Nucleus accumbens (tissue), 56 donors: ENCODE measurements at places on chromosomes 12 and 14.

GRCh38 chr12:108307006-108307405 is 32.1 kb downstream of the CMKLR1 start:
- DNase-seq: no peak

DNA sequence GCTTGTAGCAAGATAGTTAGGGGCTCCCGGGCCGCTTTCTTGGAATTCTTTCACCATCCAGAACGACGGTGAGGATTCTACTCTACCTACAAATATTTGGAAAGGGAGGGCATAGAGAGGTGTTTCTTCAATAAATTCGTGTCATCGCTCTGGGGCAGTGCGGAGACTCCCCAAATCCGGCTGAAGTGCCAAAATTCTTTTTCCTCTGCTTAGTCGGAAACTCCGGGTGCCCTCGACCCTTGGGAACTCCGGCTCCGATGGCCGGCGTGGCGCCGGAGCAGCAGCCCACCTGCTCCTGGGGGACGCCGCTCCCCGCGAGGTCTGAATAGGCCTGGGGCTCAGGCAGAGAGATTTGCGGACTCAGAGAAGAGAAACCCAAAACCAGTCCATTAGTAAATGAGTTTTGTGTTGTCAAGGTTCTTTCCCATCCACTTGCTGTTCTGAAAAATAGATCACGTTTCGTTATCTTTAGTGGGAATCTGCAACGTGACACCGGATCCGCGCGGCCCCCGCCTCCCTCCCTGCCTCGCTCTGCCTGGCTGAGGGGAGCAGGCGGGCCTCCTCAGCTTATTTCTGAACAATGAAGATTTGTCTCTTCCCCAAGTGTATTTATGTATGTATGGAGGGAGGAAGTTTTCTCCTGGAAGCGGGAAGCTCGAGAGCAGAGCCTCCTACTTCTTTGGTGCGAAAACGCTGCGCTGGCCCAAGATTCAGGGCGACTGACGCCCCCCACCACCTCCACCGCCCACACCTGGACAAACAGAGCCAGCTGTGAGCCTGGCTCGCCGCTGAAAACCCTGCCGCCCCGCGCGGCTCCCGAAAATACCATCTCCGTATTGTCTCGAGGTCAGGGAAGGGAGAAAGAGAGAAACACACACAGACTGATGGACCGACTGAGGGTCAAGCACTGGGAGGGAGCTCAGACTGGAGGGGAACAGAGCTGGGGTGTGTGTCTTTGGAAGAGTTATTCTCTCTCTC is 3.7 kb upstream of the SIX1 start:
- DNase-seq: no peak

DNA sequence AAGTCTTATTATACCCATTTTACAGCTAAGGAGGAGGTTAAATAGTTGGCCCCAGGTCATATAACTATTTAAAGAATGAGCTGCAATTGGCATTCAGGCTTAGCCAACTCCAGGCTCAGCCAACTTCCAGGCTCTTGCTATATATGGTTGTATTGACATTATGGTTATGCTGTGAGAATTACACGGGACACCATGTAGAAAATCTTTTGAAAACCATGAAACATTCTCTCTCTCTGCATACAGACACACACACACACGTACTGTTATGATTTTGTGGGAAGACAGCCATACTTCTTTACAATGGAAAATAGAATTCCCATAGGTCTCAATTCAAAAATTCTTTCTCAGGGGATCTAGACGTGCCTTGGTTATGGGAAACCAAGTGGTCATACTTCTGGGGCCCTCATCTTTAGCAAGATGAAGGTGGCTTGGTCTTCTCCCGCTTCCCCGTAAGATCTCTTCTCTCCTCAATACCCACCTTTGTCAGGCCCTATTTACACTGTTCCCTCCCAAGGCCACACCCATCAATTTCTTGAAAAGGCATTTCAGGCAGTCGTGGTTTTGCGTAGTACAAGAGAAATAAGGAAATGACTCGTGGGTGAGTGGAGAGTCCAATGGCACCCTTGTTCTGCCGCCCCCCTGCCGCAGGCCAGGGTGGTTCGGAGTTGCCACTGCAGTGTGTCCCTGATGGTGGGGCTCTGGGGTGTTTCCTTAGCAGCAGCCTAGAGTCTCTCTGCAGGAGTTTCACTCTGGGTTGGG is 10.0 kb upstream of the GPRC5A start:
- DNase-seq: no peak

- DNase-seq: no peak
These were observed 68.8 kb upstream of the PRIMA1 start for GRCh38 chr14:93857081-93857480.

DNA sequence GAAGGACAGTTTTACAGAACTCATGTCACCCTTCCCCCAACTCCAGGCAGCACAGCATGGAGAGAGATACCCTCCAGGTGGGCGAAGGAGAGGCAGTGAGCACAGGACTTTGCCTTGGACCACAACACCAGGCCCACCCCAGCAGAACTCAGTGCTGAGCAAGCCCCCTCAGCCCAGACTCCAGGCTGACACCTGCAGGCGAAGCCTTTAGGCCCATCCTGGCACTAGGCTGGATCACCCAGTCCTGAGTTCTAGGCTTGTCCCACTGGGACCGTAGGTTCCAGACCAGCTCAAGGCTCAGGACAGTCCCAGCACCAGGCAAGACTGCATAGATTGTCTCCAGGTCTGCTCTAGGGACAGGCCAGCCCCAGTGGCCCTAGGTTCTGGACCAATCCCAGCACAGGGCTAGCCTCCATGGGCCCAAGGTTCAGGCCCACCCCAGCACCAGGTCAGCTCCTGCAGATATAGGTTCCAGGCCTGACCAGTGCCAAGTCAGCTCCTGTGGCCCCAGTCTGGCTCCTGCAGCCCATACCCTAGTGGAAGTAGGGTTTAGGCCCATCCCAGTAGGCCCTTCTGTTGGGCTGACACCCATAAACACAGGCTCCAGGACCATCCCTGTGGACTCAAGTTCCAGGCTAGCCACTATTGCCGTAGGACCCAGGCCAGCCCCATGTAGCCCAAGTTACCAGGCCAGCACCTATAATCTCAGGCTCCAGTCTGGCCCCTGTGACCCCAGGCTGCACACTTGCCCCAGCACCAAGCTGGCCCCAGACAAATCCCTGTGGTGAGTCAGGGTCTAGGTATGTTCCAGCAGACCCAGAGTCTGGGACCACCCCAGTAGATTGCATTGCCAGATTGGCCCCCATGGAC is 9.4 kb downstream of the WASHC3 start:
- DNase-seq: no peak

DNA sequence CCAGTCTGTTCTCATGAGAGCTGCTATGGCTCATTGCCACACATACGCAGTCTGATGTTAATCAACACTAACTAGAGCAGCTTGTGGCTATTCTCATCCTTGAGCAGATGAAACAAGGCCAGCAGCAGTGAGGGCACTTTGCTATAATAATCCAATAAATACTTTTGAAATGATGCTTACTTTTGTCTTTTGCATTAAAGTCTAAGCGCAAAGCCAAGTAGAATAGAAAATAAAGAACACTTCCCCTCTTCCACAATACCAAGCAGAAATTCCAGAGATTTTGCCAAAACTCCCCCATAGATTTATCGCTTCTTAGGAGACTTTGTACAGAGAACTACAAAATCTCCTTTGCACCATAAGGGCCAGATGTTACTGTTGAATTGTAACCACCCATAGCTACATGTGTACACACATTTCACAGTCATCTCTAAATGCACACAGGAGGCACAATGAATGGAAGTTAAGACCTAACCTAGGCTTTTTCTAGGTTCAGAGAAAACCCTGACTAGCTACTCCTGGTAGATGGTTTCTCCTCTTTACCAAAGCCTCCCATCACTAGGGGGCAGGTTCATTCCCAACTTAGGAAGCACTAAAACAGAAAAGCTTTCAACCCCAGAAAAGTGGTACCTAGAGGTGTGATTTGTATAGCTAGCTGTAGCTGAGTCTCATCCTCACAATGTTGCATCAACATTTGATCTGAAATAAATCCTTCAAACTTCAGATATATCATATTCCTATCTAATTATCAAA is 119.3 kb downstream of the HMGA2 start:
- DNase-seq: no peak

DNA sequence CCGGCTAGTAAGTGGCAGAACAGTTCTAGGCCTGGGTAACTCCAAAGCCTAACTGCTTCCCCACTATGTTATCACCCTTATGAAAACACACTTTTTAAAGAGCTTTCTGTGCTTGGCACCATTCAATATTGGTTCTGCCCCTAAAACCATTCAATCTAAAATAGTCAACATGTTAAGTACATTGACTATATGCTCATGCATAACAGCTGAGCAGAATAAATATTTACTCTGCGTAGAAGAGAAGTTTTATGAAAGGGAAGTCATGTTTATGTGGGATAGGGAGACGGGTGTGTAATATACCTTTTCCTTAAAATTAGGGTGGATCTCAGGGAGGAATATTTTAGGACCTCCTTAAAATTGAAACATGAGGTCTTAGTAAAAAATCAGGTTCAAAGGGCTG is 80.5 kb downstream of the SAMD4A start:
- no peak for DNase-seq

- DNase-seq: no peak
These were observed 254.9 kb downstream of the BTG1 start for GRCh38 chr12:91890742-91891141.

DNA sequence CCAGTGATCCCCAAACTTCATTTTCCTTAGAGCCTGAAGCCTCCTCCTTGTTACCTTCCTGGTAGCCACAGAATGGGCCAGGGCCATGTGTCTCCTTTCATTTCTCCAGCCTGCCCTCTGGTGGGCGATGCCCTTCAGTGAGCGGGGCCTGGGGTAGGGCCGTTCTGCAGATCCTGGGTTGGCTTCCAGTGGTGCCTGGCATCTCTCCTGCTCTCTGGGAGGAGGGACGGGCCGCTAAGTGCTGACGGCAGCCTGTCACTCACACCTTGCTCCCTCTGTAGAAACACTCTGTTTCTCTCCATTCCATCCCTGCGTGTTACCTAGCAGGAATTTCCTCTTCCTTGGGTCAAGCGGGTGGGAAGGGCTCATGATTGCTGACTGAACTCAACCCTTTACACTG is 232.1 kb downstream of the CACNA1C start:
- DNase-seq: peak; percentile 22

GRCh38 chr12:32226768-32227167 is 120.1 kb downstream of the BICD1 start:
- DNase-seq: no peak

DNA sequence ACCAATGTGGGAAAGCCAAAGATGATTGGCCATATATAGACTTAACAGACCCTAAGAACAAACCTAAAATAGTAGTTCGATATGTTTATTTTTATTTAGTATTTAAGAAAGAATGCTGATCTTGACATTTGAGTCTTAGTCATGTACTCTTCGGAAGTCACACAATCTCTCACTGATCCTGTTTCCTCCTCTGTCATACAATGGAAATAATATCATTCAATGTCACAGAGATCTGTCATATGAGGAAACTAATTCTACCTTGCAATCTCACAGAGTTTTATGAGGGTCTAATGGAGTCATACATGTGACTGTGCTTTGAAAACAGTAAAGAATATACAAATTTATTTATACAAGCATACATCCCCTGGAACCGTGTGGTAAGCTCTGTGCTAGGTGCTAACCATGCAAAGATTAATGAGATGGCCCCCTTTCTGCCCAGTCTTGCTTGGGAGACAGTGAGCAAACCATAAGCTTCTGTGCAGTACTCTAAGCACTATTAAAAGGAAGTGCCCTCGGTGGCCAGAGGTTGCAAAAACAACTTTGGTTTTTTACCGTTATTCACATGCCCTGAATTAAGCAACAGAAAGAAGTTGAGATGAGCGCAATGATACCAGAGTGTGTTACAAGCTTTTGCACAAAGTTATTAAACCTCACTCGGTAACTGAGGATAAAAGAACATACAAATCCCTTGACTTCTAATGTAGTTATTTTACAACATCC is 1.7 kb upstream of the LIN7A start:
- no peak for DNase-seq

DNA sequence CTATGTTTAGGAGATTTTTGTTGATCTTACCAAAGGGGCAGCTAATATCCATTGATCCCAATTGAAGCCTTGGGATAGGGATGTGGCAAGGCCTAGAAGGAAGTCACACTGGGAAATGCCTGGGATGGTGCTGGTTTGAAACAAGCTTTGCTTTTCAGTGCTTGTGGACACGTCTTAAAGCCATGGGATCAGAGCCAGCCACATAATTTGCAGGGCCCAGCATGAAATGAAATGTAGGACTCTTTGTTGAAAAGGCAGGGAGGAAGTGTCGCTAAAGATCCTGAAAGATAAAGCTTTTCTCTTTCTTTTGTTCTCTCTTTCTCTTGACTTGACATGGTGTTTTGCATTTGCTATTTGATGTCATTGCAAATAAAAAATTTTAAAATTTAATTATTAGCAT is 5.0 kb downstream of the TTC9 start:
- no peak for DNase-seq

DNA sequence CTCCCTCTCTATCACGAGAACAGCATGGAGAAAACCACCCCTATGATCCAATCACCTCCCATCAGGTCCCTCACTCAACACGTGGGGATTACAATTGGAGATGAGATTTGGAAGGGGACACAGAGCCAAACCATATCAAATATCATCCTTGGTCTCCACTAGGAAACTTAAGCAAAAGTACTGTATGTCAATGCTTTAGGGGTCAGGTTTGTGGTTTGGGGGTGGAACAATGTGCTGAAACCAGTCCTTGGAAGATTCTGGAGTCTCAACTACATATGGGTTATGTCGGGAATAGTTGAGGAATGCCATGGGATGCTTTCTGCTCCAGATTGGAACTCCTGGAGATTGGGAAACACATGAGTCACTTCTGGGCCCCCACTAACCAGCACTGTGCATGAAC is 48.3 kb upstream of the CCDC63 start:
- DNase-seq: no peak

GRCh38 chr12:65082406-65082805 is 38.7 kb downstream of the WIF1 start:
- no peak for DNase-seq

- no peak for DNase-seq
These were observed 12.6 kb upstream of the PUS1 start for GRCh38 chr12:131916306-131917138.

DNA sequence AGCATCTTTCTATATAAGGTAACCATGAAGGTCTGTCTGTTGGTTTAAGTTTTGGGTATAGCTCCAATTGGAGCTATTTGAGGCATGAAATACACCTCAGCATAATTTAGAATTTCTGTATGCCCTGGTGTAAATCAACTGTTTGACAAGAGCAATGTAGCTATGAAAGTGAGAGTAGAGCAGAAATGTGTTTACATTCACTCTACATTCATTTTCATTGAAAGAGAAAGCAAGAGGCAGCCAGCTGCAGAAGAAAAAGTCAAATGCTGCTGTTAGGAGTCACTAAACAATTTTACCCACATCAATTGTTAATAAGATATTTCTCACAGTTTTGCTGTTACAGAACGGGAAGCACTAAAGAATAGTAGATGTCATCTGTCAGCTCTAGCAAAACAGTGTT is 252.5 kb downstream of the SLC6A15 start:
- no peak for DNase-seq

- DNase-seq: no peak
These were observed 123.3 kb downstream of the PAPOLA start for GRCh38 chr14:96625426-96625985.

GRCh38 chr12:98754095-98754494 is 109.0 kb downstream of the APAF1 start:
- peak; percentile 36 for DNase-seq

GRCh38 chr12:111636209-111636945 is 37.3 kb upstream of the ATXN2 start:
- DNase-seq: peak; percentile 74
